SK-N-SH (cell line): ENCODE measurements at places on chromosomes 3 and 15. TPM values are rescaled to one million over a fixed set of nuclear protein-coding genes. Genes with fewer than 3 reads are reported as not detected.

GRCh38 chr3:151282921-151283320 lies 4.6 kb upstream of the P2RY14 start:
- no peak overlapping the region; the same call in 1 of the 2 replicates for H3K4me3 ChIP-seq
- DNase-seq = peak; percentile 50
- no peak overlapping the region for H3K27ac ChIP-seq
- no peaks in the 10 kb centered on the region for H3K4me1 ChIP-seq

DNA sequence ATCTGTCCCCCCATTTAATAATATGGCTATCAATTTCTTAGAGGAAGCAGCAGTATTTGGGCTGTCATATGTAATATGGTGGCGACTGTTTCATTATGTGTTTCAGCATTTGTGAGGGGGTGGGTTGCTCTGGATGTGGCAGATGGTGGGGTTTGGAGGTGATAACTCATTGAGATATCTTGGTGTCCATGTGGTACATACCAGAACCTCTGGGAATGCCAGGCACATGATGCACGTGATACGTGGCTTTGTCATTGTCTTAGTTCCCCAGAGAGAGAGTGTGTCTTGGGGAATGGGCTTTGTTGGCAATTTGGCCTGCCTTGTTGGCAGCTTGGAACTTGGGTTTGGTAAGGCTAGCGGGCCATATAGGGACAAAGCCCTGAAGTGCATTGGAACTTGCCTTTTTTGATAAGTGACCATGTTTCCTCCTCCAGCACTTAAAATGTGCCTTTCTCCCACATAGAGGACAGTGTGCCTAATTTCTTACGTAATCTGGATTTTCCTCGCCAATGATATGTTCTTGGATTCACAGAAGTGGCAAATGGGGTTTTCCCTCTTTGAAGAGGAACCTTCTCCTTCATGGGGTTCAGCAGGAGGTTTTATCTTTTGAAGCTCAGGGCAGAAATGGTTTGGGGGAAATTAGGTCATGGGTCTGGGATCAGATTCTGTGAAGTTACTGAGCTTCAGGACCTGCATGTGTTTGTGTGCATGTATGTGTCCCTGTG lies 79.5 kb downstream of the DNASE1L3 start:
- no peak for DNase-seq
- H3K27ac ChIP-seq = no peak overlapping the region
- peaks cover 84% of the 10 kb centered on the region for H3K36me3 ChIP-seq
- peaks cover 10% of the 10 kb centered on the region; the same call in 1 of the 2 replicates for H3K4me1 ChIP-seq
- no peak overlapping the region for H3K4me3 ChIP-seq

GRCh38 chr3:150756491-150757059 lies 6.4 kb downstream of the SIAH2 start:
- no peak overlapping the region for H3K27ac ChIP-seq
- H3K4me1 ChIP-seq = peaks cover 11% of the 10 kb centered on the region
- no peak for DNase-seq
- no peak overlapping the region for H3K4me3 ChIP-seq
- H3K36me3 ChIP-seq = peaks cover 4% of the 10 kb centered on the region

Gene HEG1
- polyA plus RNA-seq = 27.7 and 29.1 TPM in 2 replicates

Gene ST8SIA2
- 0.05 and 0.16 TPM in 2 replicates for polyA plus RNA-seq

DNA sequence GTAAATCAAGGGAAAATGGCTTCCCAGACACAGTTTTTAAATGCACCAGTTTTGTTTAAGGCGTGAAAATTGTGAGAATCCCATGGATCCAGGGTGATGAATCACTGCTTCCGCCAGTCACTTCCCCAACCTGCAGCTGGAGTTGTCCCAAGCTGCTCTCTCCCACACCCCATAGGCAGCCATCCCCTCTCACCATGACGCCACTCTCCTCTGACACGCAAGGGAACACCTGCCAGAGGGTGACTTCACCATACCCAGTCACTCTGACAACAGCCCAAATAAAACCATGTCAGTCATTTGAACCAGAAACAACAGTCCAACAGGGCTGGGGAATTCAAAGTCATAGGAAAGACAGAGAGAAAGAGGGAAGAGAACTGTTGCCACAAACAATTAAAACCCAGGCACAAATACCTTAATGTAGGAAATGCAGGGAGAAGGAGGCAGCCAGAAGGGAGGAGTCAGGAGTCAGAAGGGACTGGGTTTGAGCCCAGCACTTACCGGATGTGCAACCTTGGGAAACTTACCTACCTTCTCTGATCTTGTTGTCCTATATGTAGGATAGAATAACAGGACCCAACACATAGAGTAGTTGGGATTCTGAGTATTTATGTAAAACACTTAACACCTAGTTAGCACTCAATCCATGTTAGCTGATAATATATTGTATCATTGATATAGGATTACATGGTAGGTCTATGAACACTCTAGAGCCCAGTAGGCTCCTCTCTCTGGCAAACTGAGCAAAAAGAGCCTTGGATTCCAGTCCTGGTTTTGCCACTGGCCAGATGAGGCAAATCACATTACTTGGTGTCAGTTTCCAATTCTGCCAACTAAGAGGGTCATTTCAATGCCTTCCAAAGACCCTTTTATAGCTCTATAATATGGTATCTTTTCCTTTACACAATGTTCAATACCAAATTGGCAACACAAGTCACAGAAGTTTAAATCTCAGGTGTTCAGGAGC lies 326.3 kb upstream of the ICE2 start:
- no peaks in the 10 kb centered on the region for H3K36me3 ChIP-seq
- DNase-seq = no peak
- no peak overlapping the region for H3K27ac ChIP-seq
- no peaks in the 10 kb centered on the region for H3K4me1 ChIP-seq
- no peaks in the 10 kb centered on the region for H3K27me3 ChIP-seq

Gene VILL
- polyA plus RNA-seq = 8.6 and 8.8 TPM in 2 replicates

Gene GOLGA6L4
- 0.94 and 1.3 TPM in 2 replicates for polyA plus RNA-seq

Gene GPR171
- not detected in 2 replicates for polyA plus RNA-seq

DNA sequence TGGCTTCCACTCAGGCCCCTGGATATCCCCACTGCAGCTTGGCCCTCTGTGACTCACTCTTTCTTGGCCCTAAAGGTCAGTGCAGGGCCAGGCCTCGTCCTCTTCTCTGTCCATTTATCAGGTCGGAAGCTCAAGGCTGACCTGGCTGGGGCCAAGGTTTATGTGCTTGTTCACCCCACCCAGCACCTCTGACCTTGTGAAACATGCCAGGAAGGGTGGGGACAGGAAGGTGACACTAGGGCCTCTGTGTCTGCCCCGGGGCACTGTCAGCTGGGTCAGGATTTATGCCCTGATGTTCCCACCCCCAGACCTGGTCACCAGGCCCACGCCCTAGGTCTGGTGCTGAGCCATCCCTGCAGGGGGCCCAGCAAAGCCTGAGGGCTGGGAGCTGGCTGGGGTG lies 103.8 kb downstream of the FBLN2 start:
- H3K27ac ChIP-seq = no peak overlapping the region
- peaks cover 12% of the 10 kb centered on the region; the same call in 1 of the 2 replicates for H3K4me1 ChIP-seq
- H3K4me3 ChIP-seq = no peak overlapping the region
- H3K36me3 ChIP-seq = no peaks in the 10 kb centered on the region
- DNase-seq = no peak

GRCh38 chr3:29373131-29373680 lies 92.3 kb downstream of the RBMS3 start:
- no peak overlapping the region for H3K4me3 ChIP-seq
- peaks cover 15% of the 10 kb centered on the region; the same call in 1 of the 2 replicates for H3K4me1 ChIP-seq
- no peaks in the 10 kb centered on the region; the same call in 1 of the 2 replicates for H3K36me3 ChIP-seq
- no peak for DNase-seq
- no peaks in the 10 kb centered on the region for H3K27me3 ChIP-seq
- peak overlapping the region; percentile 26; the same call in 1 of the 2 replicates for H3K27ac ChIP-seq

GRCh38 chr3:53643757-53644156 lies 149.3 kb downstream of the CACNA1D start:
- H3K36me3 ChIP-seq = no peaks in the 10 kb centered on the region
- no peak overlapping the region for H3K27ac ChIP-seq
- H3K4me1 ChIP-seq = peaks cover 8% of the 10 kb centered on the region; the same call in 1 of the 2 replicates
- H3K27me3 ChIP-seq = no peaks in the 10 kb centered on the region

GRCh38 chr3:151795276-151795675 lies 18.6 kb upstream of the AADAC start:
- H3K27ac ChIP-seq = no peak overlapping the region
- H3K27me3 ChIP-seq = no peaks in the 10 kb centered on the region
- no peak for DNase-seq
- peaks cover 13% of the 10 kb centered on the region for H3K36me3 ChIP-seq
- H3K4me3 ChIP-seq = no peak overlapping the region

- no peak overlapping the region for H3K4me3 ChIP-seq
- H3K27ac ChIP-seq = no peak overlapping the region
- no peaks in the 10 kb centered on the region for H3K36me3 ChIP-seq
- DNase-seq = peak; percentile 72
- peaks cover 31% of the 10 kb centered on the region; the same call in 1 of the 2 replicates for H3K4me1 ChIP-seq
Measured at GRCh38 chr15:100338971-100339444, 2.8 kb downstream of the ADAMTS17 start.

GRCh38 chr3:33942483-33943150 lies 144.2 kb downstream of the PDCD6IP start:
- peaks cover 7% of the 10 kb centered on the region; the same call in 1 of the 2 replicates for H3K4me1 ChIP-seq
- H3K27ac ChIP-seq = peak overlapping the region; percentile 53; the same call in 1 of the 2 replicates
- no peaks in the 10 kb centered on the region for H3K36me3 ChIP-seq
- no peaks in the 10 kb centered on the region for H3K27me3 ChIP-seq

Gene TICRR
- polyA plus RNA-seq = 2.0 and 3.2 TPM in 2 replicates

DNA sequence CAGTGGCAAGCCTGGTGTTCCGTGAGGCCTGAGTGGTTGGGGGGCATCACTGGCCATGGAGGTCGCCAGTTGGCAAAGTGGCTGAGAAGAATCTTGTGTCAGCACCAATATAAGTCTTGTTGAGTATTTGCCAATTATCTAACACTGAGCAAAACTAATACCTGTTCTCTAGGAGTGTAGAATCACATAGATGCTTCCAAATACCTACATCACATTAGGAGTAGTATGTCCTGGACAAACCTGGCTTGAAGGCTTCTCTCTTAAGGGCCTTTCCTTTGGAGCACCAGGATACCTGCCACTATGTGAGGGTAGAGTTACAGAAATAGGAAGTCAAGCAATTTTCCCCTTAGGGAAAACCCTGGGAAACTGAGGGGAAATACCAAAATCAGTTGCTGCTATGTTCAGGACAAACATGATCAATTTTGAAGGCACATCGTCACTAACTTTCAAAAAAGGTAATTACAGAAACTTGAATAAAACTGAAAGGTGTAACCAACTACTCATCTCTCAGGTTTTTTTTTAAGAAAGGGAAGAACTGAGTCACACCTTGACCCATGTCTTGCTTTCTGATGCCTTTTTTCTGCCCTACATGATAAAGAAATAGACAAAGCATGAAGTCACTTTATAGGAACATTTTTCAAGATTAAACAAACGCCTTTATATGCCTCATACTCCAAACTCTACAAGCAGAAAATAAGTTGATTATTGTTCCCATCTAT lies 100.4 kb downstream of the IMPG2 start:
- H3K36me3 ChIP-seq = no peaks in the 10 kb centered on the region
- DNase-seq = no peak
- no peak overlapping the region for H3K27ac ChIP-seq
- H3K27me3 ChIP-seq = no peaks in the 10 kb centered on the region
- no peak overlapping the region for H3K4me3 ChIP-seq

GRCh38 chr3:188904670-188905069 lies 267.1 kb upstream of the TPRG1 start:
- no peaks in the 10 kb centered on the region for H3K27me3 ChIP-seq
- DNase-seq = no peak
- H3K27ac ChIP-seq = no peak overlapping the region
- no peaks in the 10 kb centered on the region for H3K4me1 ChIP-seq
- no peaks in the 10 kb centered on the region for H3K36me3 ChIP-seq
- no peak overlapping the region for H3K4me3 ChIP-seq

DNA sequence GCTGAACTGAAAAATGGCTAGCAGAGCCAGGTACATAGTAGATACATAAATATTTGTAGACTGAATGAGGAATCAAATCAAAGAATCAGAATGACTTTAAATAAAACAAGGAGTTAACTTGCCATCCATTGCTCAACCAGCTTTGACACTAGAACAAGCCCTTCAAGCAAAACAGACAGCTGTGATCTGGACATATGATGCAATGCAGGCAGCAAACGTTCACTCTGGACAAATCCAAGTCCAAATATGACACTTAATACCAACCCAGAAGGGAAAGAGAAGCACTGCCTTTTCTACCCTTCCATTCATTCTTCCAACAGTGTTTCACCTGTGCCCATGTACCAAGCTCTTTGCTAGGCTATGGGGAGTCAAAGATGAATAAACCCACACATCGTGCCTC lies 4.5 kb downstream of the THRB start:
- no peak for DNase-seq
- H3K27me3 ChIP-seq = peaks cover 24% of the 10 kb centered on the region
- H3K36me3 ChIP-seq = no peaks in the 10 kb centered on the region
- no peak overlapping the region for H3K27ac ChIP-seq
- H3K4me3 ChIP-seq = no peak overlapping the region
- H3K4me1 ChIP-seq = peaks cover 8% of the 10 kb centered on the region; the same call in 1 of the 2 replicates

GRCh38 chr3:44963571-44964325 lies 12.2 kb downstream of the ZDHHC3 start:
- H3K4me3 ChIP-seq = no peak overlapping the region
- peaks cover 39% of the 10 kb centered on the region for H3K4me1 ChIP-seq
- no peak for DNase-seq

DNA sequence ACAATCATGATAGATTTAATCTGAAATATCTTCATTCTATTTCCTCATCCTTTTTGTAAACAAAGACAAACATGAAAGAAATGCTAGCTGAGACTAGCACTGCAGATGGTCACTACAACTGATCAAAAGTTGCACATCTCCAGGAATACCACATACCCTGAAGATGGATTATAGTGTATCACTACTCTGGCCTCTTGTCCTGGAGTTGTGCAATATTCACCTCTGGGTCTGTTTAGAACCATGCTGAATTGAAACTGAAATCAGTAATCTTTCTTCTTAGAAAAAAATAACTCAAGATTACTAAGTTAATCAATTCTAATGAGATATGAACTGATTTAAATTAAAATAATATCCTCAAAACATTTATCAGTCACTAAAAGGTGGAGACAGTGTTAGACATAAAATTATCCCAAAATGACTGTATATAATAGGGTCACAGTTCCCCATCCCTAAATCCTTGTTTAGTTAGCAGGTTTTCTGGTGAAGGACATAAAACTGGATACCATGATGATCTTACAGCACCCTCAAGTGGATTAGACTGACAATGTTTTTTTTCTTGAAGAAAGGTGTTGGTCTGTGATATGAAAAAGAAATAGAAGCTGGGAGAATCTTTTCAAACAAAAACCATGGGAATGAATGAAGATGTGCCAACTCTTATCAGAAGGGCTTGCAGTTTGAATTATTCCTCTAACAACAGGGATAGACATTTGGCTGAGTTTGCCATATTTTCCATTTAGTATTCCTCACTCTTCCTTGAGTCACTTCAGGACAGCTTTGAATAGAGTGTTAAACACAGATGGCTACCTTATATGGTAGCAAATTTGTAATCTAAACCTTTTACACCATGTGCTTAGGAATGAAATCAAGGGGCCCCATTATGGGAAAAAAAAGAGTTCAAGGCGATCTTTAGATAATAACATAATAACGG lies 7.1 kb upstream of the TTC14 start:
- no peaks in the 10 kb centered on the region for H3K27me3 ChIP-seq
- no peak overlapping the region; the same call in 1 of the 2 replicates for H3K4me3 ChIP-seq
- H3K4me1 ChIP-seq = no peaks in the 10 kb centered on the region
- DNase-seq = peak; percentile 39
- no peaks in the 10 kb centered on the region for H3K36me3 ChIP-seq
